ENCODE measurements at places on chromosomes 6 and 20. TPM values are rescaled to one million over a fixed set of nuclear protein-coding genes. Genes with fewer than 3 reads are reported as not detected.

C6orf163 gene
- 1.4 TPM for total RNA-seq

RIN2 gene
- total RNA-seq: 1.0 TPM

OPRL1 gene
- 0.90 TPM for total RNA-seq

ZBP1 gene
- total RNA-seq: not detected

RBBP8NL gene
- 0.28 TPM for total RNA-seq

RXRB gene
- 16.8 TPM for total RNA-seq

GABBR1 gene
- 132 TPM for total RNA-seq

TGM2 gene
- 1.1 TPM for total RNA-seq

PRND gene
- total RNA-seq: not detected

TSPYL4 gene
- 19.0 TPM for total RNA-seq

LAMA4 gene
- total RNA-seq: 1.0 TPM

FOXC1 gene
- total RNA-seq: not detected

ZSCAN26 gene
- total RNA-seq: 9.0 TPM

CFAP61 gene
- total RNA-seq: 0.44 TPM

FGD2 gene
- total RNA-seq: 0.09 TPM

SGK2 gene
- not detected for total RNA-seq

HDGFL1 gene
- total RNA-seq: not detected

GSTA3 gene
- not detected for total RNA-seq

SSTR4 gene
- not detected for total RNA-seq

BAG2 gene
- total RNA-seq: 8.4 TPM

GRM1 gene
- 0.07 TPM for total RNA-seq

ARFGAP1 gene
- 111 TPM for total RNA-seq

DEFB124 gene
- total RNA-seq: not detected

KHDC1L gene
- total RNA-seq: not detected

TFAP2B gene
- total RNA-seq: not detected

HLA-DRB1 gene
- total RNA-seq: 25.9 TPM

SMPD2 gene
- 13.0 TPM for total RNA-seq

SRF gene
- total RNA-seq: 59.7 TPM

MYCT1 gene
- total RNA-seq: 0.09 TPM

TMEM217 gene
- total RNA-seq: 1.1 TPM

PAK5 gene
- total RNA-seq: 0.20 TPM

CALHM5 gene
- 0.02 TPM for total RNA-seq

MAFB gene
- total RNA-seq: 1.0 TPM

ALDH8A1 gene
- total RNA-seq: not detected

EXOC2 gene
- total RNA-seq: 29.9 TPM

GPR6 gene
- 0.20 TPM for total RNA-seq

OPRM1 gene
- not detected for total RNA-seq

ADGRF5 gene
- total RNA-seq: not detected

PDYN gene
- total RNA-seq: 0.59 TPM

CYP39A1 gene
- 0.59 TPM for total RNA-seq

SCAND1 gene
- total RNA-seq: 60.5 TPM

HSPA1L gene
- 1.6 TPM for total RNA-seq

GABRR1 gene
- 0.26 TPM for total RNA-seq

CRYBG1 gene
- total RNA-seq: 5.7 TPM

TNF gene
- not detected for total RNA-seq

MCM3 gene
- 252 TPM for total RNA-seq

All from H9 (cell line).